ENCODE measurements at places on chromosomes 6 and 20.

DNA sequence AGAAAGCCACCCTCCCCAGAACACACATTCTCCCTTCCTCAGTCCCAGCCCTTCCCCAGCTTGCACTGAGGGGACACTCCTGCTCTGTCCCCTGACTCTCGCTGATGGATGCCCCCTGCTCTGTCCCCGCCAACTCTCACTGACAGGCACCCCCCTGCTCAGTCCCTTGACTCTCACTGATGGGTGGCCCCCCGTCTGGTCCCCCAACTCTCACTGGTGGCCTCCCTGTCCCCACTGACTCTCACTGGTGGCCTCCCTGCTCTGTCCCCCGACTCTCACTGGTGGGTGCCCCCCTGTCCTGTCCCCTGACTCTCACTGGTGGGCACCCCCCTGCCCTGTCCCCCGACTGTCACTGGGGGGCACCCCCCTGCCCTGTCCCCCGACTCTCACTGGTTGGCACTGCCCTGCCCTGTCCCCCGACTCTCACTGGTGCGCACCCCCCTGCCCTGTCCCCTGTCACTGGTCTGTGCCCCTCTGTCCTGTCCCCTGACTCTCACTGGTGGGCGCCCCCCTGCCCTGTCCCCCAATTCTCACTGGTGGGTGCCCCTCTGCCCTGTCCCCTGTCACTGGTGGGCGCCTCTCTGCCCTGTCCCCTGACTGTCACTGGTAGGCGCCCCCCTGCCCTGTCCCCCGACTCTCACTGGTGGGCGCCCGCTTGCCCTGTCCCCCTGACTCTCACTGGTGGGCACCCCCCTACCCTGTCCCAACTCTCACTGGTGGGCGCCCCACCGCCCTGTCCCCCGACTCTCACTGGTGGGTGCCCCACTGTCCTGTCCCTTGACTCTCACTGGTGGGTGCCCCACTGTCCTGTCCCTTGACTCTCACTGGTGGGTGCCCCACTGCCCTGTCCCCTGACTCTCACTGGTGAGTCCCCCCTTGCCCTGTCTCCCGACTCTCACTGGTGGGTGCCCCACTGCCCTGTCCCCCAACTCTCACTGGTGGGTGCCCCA lies 60.9 kb downstream of the GINS1 start:
- peaks cover 14% of the 10 kb centered on the region for H3K4me1 ChIP-seq
- peaks cover 34% of the 10 kb centered on the region for H3K36me3 ChIP-seq
- H3K4me3 ChIP-seq = no peak overlapping the region
- H3K27ac ChIP-seq = no peak overlapping the region
- no peaks in the 10 kb centered on the region for H3K27me3 ChIP-seq
- no peak for DNase-seq

DNA sequence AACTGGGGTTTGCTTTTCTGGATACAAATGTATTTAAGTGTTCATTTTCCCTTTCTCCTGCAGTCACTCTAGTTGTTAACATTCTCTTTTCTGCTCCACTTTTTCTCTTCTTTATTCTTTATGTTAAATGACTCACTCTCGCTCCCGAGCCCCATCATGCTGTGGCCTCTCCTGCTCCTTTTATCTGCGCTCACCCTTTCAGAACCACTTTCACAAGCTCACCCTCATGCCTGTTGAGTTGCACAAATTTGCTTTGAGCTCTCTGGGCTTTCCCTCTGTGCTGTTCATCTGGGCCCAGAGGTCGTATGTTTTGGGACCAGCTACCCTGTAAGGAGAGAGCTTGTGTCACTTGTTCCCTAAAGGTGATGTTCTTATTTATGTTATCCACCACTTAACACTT lies 98.1 kb upstream of the ASCC3 start:
- no peaks in the 10 kb centered on the region for H3K4me1 ChIP-seq
- H3K36me3 ChIP-seq = no peaks in the 10 kb centered on the region
- H3K4me3 ChIP-seq = no peak overlapping the region
- no peaks in the 10 kb centered on the region for H3K27me3 ChIP-seq

DNA sequence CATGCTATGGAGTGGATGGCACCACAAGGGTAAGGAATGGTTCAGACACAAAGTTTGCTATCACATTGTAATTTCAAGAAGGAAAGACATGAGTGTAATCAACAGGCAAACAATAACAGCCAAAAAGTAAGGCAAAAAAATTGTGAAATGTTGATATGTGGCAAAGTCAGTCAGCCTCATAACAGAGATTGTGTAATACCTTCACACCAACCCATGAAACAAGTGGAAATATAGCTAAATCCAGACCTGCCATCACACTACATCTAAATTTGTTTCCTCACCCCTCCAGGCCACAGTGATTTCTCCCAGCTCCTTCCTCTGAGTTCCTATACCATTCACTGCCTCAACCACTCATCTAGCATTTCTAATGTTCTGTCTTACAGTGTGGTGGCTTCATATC lies 37.3 kb downstream of the SIM1 start:
- no peak for DNase-seq
- H3K36me3 ChIP-seq = no peaks in the 10 kb centered on the region
- no peak overlapping the region for H3K4me3 ChIP-seq

DNA sequence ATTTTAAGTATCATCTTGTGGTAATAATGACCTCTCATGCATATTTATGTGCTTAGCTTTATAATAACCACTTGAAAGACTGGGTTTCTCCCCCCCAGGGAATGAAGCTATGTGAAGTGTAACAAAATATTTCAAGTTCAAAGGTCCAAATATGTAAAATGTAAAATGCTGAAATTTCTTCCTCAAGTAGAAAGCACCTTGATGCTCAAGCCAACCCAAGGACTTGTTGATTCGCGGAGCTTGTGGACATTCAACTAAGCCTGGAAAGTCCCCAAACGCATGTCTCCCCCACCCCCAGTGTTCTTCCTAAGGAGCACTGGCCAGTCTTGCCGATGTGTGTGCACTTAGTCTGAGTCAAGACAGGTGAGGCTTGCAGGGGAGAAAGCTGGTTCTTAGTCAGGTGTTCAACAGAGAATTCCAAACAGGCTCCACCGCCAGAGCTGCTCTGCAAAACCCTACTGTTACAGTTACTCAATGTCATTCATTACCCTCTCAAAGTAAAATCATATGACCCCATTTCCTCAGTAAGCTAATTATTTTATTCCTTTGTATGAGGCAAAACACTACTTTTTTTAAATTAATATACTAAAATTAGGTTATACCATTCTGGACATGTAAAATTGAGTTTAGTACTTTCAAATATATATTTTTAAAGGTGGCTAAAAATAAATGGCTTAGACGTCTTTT lies 46.9 kb upstream of the QKI start:
- no peaks in the 10 kb centered on the region for H3K27me3 ChIP-seq
- H3K4me1 ChIP-seq = no peaks in the 10 kb centered on the region
- DNase-seq = no peak
- H3K36me3 ChIP-seq = no peaks in the 10 kb centered on the region
- H3K4me3 ChIP-seq = no peak overlapping the region
- H3K27ac ChIP-seq = peak overlapping the region; percentile 17

GRCh38 chr20:56181583-56181982 lies 66.9 kb upstream of the MC3R start:
- H3K27ac ChIP-seq = no peak overlapping the region
- H3K4me1 ChIP-seq = no peaks in the 10 kb centered on the region
- H3K36me3 ChIP-seq = no peaks in the 10 kb centered on the region
- H3K4me3 ChIP-seq = no peak overlapping the region
- peaks cover 2% of the 10 kb centered on the region for H3K27me3 ChIP-seq

- no peaks in the 10 kb centered on the region for H3K27me3 ChIP-seq
- peak overlapping the region; percentile 95 for H3K27ac ChIP-seq
- peak overlapping the region; percentile 96 for H3K4me3 ChIP-seq
- H3K4me1 ChIP-seq = peaks cover 28% of the 10 kb centered on the region
- peaks cover 12% of the 10 kb centered on the region for H3K36me3 ChIP-seq
Measured at GRCh38 chr20:36574366-36575135, 1.2 kb downstream of the TGIF2 start.

- peaks cover 1% of the 10 kb centered on the region for H3K27me3 ChIP-seq
- H3K36me3 ChIP-seq = no peaks in the 10 kb centered on the region
- H3K4me1 ChIP-seq = no peaks in the 10 kb centered on the region
Measured at GRCh38 chr6:152893187-152893586, 89.7 kb downstream of the FBXO5 start.

DNA sequence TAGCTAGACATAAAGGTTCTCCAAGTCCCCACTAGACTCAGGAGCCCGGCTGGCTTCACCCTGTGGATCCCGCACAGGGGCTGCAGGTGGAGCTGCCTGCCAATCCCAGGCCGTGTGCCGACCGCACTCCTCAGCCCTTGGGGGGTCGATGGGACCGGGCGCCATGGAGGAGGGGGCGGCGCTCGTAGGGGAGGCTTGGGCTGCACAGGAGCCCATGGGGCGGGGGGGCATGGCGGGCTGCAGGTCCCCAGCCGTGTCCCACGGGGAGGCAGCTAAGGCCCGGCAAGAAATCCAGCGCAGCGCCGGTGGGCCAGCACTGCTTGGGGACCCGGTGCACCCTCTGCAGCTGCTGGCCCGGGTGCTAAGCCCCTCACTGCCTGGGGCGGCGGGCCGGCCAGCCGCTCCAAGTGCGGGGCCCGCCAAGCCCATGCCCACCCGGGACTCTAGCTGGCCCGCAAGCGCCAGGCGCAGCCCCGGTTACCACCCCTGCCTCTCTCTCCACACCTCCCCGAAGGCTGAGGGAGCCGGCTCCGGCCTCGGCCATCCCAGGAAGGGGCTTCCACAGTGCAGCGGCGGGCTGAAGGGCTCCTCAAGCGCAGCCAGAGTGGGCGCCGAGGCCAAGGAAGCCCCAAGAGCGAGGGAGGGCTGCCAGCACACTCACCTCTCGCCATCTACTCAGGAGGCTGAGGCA lies 26.5 kb upstream of the ID1 start:
- H3K27me3 ChIP-seq = no peaks in the 10 kb centered on the region
- H3K27ac ChIP-seq = no peak overlapping the region
- DNase-seq = no peak
- H3K36me3 ChIP-seq = no peaks in the 10 kb centered on the region

- H3K4me1 ChIP-seq = no peaks in the 10 kb centered on the region
- H3K36me3 ChIP-seq = no peaks in the 10 kb centered on the region
- H3K27ac ChIP-seq = no peak overlapping the region
- H3K27me3 ChIP-seq = no peaks in the 10 kb centered on the region
- no peak overlapping the region for H3K4me3 ChIP-seq
- DNase-seq = no peak
Measured at GRCh38 chr6:81561731-81562130, 190.8 kb downstream of the TENT5A start.

DNA sequence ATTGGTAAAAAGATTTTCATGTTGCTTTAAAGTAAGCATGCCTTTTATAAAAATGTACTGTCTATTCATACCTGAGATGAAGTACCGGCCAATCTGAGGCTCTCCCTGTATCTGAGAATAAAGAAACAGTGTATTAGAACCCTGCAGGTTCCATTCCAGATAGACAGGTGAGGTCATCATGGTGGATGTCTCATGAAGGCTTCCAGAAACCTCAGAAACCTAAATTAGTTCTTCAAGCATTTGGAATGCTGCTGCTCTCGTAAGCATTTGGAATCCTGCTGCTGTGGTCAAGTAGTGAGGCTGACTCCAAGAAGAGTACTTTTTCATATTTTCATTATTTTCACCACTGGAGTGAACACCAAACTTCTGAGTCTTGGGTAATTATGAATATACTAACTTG lies 642.3 kb downstream of the MAFB start:
- H3K4me1 ChIP-seq = no peaks in the 10 kb centered on the region
- H3K36me3 ChIP-seq = no peaks in the 10 kb centered on the region
- no peak overlapping the region for H3K4me3 ChIP-seq

GRCh38 chr6:70957284-70957617 lies 391 bp upstream of the B3GAT2 start:
- H3K36me3 ChIP-seq = no peaks in the 10 kb centered on the region
- H3K4me3 ChIP-seq = peak overlapping the region; percentile 51
- no peak for DNase-seq
- peaks cover 39% of the 10 kb centered on the region for H3K27me3 ChIP-seq

DNA sequence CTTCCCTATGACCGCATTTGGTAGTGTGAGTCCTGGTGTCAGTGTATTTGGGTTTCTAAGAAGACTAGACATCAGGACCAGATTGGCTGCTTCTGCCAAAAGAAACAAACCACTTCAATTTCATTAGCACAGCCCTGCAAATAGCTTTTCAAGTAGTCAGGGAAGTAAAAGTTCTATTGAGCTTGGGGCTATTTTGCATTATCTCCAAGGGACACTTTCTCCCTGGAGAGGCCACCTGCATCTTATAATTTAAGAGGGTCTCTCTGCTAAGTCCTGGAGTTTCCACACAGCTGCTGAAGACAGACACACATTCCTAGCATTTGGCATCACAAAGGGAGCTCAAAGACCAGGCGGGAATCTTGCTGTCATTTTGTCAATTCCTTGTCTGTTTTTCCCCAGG lies 141.2 kb downstream of the BMP2 start:
- H3K4me1 ChIP-seq = no peaks in the 10 kb centered on the region
- H3K27ac ChIP-seq = no peak overlapping the region
- H3K27me3 ChIP-seq = no peaks in the 10 kb centered on the region
